Activated CD4-positive, CD25-positive, alpha-beta regulatory T cell treated with anti-CD3 and anti-CD28 coated beads, Interleukin-2, amount 50 U/mL, for 72 hours (primary cell): ENCODE measurements at places on chromosomes 5 and 9.

- no peak for DNase-seq
Measured at GRCh38 chr9:4596165-4596922, 65.8 kb upstream of the PLPP6 start.

GRCh38 chr5:54703133-54703532, 185.6 kb downstream of the SNX18 start:
- DNase-seq, result no peak

GRCh38 chr9:123174887-123175518, 93.4 kb downstream of the STRBP start:
- DNase-seq, result no peak

DNA sequence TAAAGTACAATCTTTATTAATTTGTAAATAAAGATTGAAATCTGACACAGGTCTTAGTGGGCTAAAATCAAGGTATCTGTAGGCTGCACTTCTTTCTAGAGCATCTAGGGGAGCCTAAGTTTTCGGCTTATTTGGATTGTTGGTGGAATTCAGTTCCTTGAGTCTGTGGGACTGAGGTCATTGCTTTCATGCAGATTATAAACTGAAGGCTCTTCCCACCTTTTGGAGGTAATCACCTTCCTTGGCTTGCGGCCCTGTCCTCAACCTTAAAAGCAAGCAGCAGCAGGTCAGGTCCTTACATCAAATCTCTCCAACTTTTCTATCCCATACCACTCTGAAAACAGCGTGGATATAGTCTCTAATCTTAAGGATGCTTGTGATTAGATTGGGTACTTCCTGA, 25.9 kb downstream of the MAT2B start:
- DNase-seq, result no peak

- DNase-seq, result no peak
Measured at GRCh38 chr5:164687391-164687790, 1182.0 kb downstream of the MAT2B start.

DNA sequence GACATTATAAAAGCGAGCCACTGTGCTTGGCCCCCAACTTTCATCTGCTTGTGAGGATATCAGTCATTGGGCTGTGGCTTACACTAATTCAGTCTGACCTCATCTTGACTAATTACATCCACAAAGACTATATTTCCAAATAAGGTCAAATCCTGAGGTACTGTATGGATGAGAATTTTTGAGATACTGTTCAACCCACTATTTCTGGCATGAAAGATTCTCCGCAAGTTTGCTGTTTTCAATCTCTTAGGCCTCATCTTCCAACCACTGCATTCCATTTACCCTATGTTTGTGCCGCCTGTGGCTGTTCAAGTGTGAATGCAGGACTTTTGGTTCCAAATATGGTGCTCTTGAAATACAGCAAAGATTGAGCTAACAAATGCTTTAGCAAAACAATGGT, 400.9 kb upstream of the SGCD start:
- no peak for DNase-seq

DNA sequence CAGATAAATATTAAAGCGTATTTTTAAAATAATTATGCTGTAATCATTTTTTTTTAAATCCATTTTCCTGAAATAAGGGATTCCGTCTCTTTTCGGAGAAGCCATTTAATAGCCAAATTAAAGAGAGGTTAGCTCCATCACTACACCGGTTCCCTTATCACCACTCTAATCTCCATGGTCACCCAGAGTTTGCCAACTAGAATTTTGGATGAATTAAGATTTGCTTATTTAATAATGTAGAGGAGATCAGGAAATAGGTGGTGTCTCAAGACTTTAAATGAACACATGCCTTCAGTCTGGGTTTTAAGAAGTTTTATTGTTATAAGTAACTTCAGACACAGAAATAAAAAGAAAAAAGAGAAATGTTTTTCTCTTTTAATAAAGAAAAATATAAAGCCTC, 151.7 kb downstream of the TTC39B start:
- no peak for DNase-seq

DNA sequence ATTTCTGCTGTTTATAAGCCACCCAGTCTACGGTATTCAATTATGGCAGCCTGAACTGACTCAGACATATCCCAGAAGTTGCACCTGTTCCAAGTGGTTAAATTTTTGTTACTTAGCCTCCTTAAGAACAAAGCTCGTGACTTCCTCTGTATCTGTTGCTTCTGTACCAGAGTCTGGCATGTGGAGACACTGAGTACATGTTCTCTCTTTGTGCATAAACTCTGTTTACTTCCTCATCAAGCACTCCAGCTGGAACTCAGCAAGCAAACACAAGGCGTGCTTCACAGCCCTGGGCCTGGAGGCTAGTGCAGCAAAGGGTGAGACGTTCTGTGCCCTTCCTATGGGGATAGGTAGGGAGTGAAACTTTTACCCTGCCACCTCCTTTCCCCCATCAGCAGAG, 19.0 kb downstream of the C9orf152 start:
- no peak for DNase-seq

- peak; percentile 61 for DNase-seq
Measured at GRCh38 chr9:34985311-34985899, 4.1 kb upstream of the DNAJB5 start.

DNA sequence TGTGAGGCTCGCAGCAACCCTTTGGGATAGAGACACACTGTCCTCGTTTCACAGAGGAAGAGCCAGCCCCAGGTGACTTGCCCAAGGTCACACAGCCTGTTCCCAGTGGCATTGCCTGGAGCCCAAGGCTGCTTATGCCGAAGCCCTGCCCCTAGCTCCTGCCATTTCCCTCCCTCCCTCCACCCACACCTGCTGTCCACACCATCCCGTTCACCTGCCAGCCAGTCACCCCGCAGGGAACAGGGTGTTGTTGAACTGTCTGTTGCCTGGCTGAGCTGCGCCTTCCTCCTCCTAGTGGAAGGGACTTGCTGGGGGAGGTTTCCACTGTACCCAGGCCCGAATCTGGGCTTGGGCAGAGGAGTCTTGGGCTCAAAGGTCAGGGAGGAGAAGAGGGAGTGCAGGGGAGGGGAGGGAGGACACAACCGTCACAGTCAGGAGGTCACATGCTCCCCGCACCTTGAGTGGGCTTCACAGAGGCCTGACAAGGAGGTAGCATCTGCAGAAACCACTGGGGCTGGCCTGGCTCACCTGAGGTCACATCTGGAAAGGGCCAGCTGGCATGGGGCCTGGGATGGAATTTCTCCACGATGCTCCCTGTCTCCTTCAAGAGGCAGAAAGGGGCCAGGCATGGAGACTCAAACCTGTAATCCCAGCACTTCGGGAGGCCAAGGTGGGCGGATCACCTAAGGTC, 6.3 kb downstream of the TTC16 start:
- no peak for DNase-seq

DNA sequence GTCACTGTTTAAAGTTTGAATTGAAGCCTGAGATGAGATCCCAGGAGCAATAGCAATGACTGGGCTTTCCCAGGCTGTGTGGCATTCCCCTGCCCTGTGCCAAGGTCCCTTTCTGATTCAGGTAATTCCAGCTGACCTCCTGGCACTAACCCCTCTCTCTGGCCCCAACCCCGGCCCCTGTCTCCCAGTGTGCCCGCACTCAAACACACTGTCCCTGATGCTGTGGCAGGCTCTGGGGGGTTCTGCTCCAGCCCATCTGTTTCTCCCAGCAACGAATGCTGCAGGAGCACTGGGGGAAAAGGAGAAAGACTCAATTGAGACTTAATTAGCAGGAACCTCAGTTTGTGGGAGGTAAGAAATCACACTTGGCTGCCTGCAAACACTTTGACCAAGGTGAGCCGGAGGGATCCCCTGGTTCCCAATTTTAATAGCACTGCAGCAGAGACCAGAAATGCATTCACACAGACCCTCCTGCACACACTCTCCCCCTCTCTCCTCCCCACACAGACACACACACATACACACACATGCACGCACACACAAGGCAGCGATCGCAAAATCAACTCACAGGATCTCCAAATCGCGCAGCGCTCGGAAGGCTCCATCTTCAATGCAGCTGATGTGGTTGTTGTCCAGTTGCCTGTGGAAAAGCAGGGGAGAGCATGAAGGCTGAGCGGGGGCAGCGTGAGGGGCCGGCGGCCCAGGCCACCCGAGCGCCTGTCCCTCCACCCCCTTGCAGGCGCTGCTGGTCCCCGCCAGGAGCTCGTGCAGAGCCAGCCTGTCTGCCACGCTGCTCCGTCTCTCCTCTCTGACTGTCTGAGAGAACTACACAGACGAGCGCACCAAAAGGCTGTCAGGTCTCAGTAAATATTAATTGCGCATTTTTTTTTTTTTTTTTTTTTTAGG, 265.1 kb upstream of the PANK3 start:
- DNase-seq, result no peak

GRCh38 chr5:172931001-172931536, 28.2 kb upstream of the RPL26L1 start:
- no peak for DNase-seq

DNA sequence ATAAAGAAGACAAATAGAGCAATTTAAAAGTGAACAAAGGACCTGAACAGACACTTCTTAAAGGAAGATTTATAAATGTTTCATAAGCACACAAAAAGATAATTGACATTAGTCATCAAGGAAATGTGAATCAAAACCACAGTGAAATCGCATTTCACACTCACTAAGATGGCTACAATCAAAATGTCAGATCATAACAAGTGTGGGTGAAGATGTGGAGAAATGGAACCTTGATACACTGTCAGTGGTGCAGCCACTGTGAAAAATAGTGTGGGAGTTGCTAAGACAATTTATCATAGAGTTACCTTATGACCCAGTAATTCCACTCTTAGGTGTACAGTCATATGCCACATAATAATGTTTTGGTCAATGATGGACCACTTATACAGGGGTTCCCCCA, 54.5 kb upstream of the HTR4 start:
- no peak for DNase-seq

- no peak for DNase-seq
Measured at GRCh38 chr9:75552941-75553340, 337.5 kb upstream of the PCSK5 start.

DNA sequence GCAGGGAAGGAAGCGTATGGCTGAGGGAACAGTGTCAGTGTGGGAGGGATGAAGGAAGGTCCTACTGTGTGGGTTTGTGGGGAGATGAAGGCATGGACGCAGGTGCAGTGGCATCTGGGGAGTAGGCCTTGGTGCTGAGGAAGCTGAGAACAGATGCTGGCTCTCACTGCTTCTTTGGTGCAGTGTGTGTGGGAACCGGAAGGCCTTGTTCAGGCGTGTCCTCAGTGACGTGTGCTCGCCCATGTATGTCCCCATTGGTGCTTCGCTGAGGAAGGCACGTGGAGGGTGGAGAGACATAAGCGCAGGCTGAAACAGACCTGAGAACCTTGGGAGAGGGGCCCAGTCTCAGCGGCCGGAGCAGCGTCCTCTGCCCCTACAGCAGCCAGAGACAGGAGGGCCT, 18.7 kb downstream of the ADAMTS13 start:
- no peak for DNase-seq

GRCh38 chr9:93588641-93589609, 12.5 kb downstream of the PHF2 start:
- DNase-seq, result no peak

DNA sequence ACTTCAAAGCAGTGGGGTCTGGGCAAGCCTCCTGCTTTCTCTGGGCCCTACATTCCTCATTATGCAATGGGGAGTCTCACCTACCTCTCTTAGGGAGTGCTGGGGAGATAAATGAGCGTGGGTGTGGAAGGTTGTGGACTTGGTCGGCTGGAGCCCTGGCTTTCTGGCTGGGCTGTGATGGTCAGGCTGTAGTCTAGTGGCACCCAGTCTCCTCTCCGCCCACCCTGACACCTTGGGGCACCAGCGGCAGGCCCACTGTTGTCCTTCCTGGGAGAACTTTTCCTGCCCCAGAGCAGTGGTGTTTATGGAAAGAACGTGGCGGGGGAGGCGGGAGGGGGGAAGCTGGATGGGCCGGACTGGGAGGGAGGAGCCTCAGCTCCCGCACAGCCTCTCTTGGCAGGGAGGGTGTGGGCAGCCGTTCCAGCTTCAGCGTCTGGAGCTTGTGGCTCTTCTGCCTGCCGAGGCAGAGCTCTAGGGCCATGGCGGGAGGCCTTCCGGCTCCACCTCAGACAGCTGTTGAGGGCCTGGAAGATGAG, 4.1 kb downstream of the PTGS1 start:
- DNase-seq, result no peak

GRCh38 chr5:58675341-58675740, 92.5 kb downstream of the RAB3C start:
- DNase-seq, result no peak

- no peak for DNase-seq
Measured at GRCh38 chr9:19938990-19939733, 150.3 kb upstream of the SLC24A2 start.

GRCh38 chr5:65141493-65141892, 340.2 kb downstream of the ADAMTS6 start:
- DNase-seq, result no peak

DNA sequence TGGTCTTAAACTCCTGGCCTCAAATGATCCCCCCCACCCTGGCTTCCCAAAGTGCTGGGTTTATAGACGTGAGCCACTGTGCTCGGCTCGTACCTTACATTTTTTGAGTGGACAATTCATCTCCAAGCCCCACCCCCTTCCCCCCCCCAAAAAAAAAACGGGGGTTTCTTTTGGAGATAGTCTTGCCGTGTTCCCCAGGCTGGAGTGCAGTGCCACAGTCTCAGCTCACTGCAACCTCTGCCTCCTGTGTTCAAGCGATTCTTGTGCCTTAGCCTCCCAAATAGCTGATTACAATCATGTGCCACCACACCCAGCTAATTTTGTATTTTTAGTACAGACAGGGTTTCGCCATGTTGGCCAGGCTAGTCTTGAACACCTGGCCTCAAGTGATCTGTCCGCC, 31.3 kb downstream of the ANKHD1 start:
- DNase-seq, result no peak

DNA sequence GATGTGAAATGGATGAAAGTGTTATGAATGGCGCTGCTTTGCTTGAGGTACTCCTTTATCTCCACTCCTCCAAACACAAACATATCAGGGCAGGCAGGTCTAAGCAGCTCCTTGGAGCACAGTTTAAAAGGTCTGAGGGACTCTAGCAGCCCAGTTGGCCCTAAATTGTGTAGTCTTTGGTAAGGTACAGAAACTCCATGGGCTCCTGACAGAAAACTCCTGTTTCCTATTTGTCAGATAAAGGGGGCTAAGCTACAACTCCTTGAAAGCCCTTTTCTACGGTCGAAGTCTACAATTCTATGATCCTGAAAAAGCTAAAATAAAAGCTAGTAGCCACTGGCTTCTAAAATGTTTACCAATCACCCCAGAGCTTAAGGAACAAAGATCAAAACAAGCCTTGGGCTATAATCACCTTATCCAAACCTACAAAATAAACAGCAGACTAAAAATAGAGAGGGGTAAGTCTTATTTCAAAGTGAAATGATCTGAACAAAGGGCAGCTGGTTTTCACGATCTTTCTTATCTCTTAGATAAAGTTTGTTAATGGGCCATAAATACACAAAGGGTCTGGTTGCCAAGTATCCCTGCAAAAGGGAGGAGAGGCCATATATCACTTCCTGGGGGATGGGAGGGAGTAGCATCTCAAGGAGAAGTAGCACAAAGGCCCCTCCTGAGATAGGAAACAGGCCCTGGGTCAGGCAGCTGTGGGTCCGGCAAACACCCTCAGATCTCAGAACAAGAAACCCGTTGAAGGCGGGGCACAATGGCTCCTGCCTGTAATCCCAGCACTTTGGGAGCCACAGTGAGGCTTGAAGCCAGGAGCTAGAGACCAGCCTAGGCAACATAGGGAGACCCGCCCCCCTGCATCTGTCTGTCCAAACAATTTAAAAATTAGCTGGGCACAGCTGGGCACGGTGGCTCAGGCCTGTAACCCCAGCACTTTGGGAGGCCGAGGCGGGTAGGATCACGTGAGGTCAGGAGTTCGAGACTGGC, 28.3 kb upstream of the DENND4C start:
- no peak for DNase-seq
